Naive thymus-derived CD4-positive, alpha-beta T cell (primary cell): ENCODE measurements at places on chromosomes 4 and X.

DNA sequence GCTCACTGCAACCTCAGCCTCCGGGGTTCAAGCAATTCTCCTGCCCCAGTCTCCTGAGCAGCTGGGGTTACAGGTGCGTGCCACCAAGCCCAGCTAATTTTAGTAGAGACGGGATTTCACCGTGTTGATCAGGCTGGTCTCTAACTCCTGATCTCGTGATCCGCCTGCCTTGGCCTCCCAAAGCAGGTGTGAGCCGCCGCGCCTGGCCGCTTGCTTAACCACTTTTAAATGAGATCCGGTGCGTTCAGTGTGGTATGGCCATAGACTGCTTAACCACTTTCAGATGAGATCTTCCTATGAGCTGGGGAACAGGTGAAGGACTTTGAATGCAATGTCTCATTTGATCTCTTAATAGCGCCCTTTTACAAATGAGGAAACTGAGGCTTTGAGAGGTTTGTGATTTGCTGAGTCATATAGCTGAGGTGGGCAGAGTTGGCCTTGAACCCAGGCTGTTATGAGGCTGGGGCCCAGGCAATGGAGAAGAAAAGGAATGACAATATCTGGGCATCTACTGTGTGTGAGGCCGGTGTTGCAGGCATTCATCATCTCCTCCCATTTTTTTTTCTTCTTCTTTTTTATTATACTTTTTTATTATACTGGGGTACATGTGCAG, 41.9 kb upstream of the NSG1 start:
- DNase-seq, result no peak
- no peaks in the 10 kb centered on the region for H3K36me3 ChIP-seq
- H3K27ac ChIP-seq, result no peak overlapping the region
- no peak overlapping the region for H3K4me3 ChIP-seq
- no peaks in the 10 kb centered on the region for H3K27me3 ChIP-seq

GRCh38 chrX:2934715-2935710, 5.9 kb upstream of the ARSD start:
- H3K4me1 ChIP-seq, result no peaks in the 10 kb centered on the region
- H3K27me3 ChIP-seq, result no peaks in the 10 kb centered on the region
- H3K27ac ChIP-seq, result no peak overlapping the region
- no peak for DNase-seq
- no peaks in the 10 kb centered on the region for H3K36me3 ChIP-seq

DNA sequence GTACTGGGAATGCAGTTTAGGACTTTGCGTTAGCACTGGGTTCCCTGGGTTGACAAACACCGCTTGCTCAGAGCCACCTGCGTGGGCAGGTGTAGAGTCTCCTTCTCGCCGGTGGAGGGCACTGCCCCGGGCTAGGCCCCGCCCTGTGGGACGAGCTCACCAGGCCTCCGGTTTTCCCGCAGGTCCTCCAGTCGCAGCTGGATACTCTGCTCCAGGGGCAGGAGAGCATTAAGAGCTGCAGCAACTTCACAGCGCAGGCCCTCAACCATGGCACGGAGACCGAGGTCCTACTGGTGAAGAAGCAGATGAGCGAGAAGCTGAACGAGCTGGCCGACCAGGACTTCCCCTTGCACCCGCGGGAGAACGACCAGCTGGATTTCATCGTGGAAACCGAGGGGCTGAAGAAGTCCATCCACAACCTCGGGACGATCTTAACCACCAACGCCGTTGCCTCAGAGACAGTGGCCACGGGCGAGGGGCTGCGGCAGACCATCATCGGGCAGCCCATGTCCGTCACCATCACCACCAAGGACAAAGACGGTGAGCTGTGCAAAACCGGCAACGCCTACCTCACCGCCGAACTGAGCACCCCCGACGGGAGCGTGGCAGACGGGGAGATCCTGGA, 49.2 kb upstream of the MND1 start:
- no peaks in the 10 kb centered on the region for H3K36me3 ChIP-seq
- no peak for DNase-seq
- H3K4me3 ChIP-seq, result no peak overlapping the region
- no peaks in the 10 kb centered on the region for H3K4me1 ChIP-seq
- H3K27ac ChIP-seq, result no peak overlapping the region
- no peaks in the 10 kb centered on the region for H3K27me3 ChIP-seq

- no peak overlapping the region for H3K27ac ChIP-seq
- no peaks in the 10 kb centered on the region for H3K36me3 ChIP-seq
- no peaks in the 10 kb centered on the region for H3K27me3 ChIP-seq
- no peak overlapping the region for H3K4me3 ChIP-seq
Measured at GRCh38 chrX:53474707-53475106, 40.5 kb upstream of the HSD17B10 start.

DNA sequence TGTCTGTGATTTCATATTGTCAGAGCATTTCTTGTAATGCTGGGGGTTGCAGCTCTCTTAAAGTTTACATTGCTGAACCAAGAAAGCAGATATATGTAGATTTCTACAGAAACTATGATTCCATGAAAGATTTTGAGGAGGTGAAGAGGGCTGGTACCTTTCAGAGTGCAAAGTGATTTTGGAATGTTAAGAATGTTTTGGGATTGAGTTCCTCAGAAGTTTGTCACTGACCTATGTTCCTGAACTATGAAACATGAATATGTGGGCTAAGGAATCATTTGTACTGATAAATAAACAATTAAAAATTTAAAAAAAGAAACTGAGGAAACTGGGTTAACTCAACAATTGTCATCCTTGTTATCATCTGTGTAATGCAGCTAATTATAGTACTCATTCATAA, 12.3 kb upstream of the CHIC2 start:
- no peak overlapping the region for H3K27ac ChIP-seq
- no peak overlapping the region for H3K4me3 ChIP-seq
- no peaks in the 10 kb centered on the region for H3K36me3 ChIP-seq
- no peaks in the 10 kb centered on the region for H3K27me3 ChIP-seq
- H3K4me1 ChIP-seq, result no peaks in the 10 kb centered on the region

GRCh38 chr4:114494246-114494803, 104.3 kb upstream of the UGT8 start:
- H3K4me1 ChIP-seq, result no peaks in the 10 kb centered on the region
- H3K4me3 ChIP-seq, result no peak overlapping the region
- no peak for DNase-seq
- H3K36me3 ChIP-seq, result no peaks in the 10 kb centered on the region

- H3K27me3 ChIP-seq, result no peaks in the 10 kb centered on the region
- DNase-seq, result no peak
- no peaks in the 10 kb centered on the region for H3K36me3 ChIP-seq
- H3K4me1 ChIP-seq, result no peaks in the 10 kb centered on the region
- no peak overlapping the region for H3K27ac ChIP-seq
Measured at GRCh38 chrX:155966876-155967275, 30.6 kb upstream of the IL9R start.

GRCh38 chr4:174627473-174627872, 105.2 kb upstream of the HPGD start:
- no peak for DNase-seq
- no peaks in the 10 kb centered on the region for H3K27me3 ChIP-seq
- no peak overlapping the region for H3K4me3 ChIP-seq

DNA sequence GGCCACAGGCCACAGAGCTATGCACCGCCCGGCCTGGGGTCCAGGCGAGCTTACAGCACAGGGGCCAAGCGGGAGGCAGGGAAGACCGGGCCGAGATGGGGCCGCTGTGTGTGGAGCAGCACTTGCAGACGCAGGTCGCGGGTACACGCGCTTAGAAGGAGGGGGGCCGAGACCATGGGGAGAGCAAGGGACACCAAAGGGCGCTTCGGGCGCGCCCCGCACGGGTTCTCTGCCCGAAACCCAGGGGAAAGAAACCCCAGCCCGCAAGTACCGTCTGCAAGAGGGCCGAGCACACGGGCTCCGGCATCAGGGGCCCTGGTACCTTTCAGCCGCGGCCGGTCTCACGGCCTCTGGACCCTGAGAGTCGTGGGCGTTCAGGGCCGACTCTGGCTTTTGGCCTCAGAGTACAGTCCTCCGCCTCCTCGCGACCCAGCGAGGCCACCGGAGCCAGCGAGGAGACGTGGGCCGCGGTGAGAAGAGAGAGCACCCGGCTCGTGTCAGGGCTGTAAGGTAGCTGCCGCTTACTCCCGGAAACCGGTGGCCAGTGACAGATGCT, 342 bp downstream of the EOLA2 start:
- peak overlapping the region; percentile 90 for H3K27ac ChIP-seq
- DNase-seq, result no peak
- no peaks in the 10 kb centered on the region for H3K36me3 ChIP-seq
- peak overlapping the region; percentile 57 for H3K4me3 ChIP-seq

DNA sequence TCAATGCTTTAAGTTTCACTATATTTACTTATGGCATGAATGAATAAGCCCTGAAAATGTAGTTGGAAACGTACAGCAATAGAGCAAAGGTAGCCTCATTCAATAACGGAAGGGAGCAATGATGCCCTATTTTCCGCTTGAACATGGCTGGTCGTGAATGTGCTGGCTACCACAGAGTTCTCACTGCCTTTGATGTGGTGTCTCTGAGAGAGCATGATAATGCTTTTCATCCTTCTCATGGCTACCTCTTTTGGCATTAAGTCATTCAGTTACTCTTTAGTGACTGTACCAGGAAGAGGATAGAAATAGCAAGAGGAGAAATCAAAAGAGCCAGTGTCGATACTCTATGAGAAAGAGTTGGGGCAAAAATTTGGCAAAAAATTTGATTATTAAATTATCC, 308.0 kb downstream of the PPP3CA start:
- H3K27ac ChIP-seq, result no peak overlapping the region
- H3K27me3 ChIP-seq, result no peaks in the 10 kb centered on the region

DNA sequence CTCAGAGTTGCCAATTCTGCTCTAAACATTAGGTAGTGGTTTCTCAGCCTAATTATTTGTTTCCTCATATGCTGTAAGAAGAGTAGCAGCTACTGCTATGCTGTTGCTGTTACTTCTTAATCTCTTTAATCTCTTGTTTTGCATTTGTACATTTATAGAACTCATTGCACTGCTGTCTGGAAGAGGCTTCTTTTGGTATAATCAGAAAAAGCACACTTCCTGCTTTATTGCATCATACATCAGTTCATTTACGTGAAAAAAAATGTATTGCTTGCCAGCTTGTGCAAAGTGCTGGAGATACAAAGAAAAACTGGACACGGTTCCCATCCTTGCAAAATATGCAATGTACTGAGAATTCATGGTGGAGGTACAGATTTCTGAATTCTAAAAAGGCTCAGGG, 332.0 kb downstream of the GRXCR1 start:
- H3K27ac ChIP-seq, result no peak overlapping the region
- no peak for DNase-seq
- H3K4me3 ChIP-seq, result no peak overlapping the region
- no peaks in the 10 kb centered on the region for H3K27me3 ChIP-seq
- H3K4me1 ChIP-seq, result no peaks in the 10 kb centered on the region

- peak overlapping the region; percentile 46 for H3K27ac ChIP-seq
- peak overlapping the region; percentile 45 for H3K4me3 ChIP-seq
- DNase-seq, result peak; percentile 65
- no peaks in the 10 kb centered on the region for H3K36me3 ChIP-seq
- H3K27me3 ChIP-seq, result no peaks in the 10 kb centered on the region
- peaks cover 14% of the 10 kb centered on the region for H3K4me1 ChIP-seq
Measured at GRCh38 chr4:140049024-140049848, 104.7 kb downstream of the MAML3 start.

DNA sequence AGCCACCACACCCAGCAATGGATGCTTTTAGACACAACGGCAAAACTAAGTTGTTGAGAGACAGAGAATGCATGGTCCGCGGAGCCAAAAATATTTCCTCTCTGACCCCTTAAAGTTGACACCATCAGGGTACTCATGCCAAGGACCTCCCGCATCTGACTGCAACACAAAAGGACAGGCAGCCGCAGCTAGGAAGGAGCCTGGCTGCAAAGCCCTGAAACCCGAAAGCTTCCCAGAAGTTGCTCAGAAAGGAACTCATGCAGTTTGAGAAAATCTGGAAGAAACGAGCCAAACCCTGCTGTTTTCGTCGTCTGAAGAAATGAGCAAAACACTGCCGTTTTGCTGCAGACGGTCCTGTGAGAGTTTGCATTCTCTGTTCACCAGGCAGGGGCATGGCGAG, 16.5 kb downstream of the DHRSX start:
- DNase-seq, result no peak
- H3K27me3 ChIP-seq, result no peaks in the 10 kb centered on the region
- H3K4me3 ChIP-seq, result no peak overlapping the region
- no peak overlapping the region for H3K27ac ChIP-seq
- no peaks in the 10 kb centered on the region for H3K4me1 ChIP-seq

DNA sequence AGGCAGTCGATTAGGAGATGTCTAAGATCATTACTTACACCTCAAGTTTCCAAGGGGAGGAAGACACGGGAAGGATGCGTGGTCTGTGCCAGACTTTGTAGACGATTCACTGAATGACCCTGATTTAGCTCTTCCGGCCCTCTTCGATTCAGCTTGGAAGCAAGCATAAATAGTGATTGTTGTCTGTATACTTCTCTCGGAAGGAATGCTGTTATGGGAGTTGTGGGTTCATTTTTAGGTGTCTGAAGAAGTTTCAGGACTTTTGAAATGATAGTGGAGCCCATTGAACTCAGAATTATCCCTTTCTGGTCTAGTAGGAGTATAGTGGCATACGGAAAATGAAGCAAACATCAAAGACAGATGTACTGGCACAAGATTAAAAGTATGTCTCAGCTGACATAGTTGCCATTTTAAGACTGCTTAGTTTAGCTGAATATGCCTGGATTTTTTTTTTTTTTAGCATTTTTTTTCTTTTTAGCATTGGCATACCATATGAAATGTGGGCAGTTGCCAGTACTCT, 1.0 kb upstream of the ANKRD17 start:
- H3K27me3 ChIP-seq, result no peaks in the 10 kb centered on the region
- H3K36me3 ChIP-seq, result peaks cover 9% of the 10 kb centered on the region
- H3K4me3 ChIP-seq, result peak overlapping the region; percentile 81
- H3K4me1 ChIP-seq, result peaks cover 6% of the 10 kb centered on the region
- DNase-seq, result peak; percentile 45
- peak overlapping the region; percentile 98 for H3K27ac ChIP-seq

DNA sequence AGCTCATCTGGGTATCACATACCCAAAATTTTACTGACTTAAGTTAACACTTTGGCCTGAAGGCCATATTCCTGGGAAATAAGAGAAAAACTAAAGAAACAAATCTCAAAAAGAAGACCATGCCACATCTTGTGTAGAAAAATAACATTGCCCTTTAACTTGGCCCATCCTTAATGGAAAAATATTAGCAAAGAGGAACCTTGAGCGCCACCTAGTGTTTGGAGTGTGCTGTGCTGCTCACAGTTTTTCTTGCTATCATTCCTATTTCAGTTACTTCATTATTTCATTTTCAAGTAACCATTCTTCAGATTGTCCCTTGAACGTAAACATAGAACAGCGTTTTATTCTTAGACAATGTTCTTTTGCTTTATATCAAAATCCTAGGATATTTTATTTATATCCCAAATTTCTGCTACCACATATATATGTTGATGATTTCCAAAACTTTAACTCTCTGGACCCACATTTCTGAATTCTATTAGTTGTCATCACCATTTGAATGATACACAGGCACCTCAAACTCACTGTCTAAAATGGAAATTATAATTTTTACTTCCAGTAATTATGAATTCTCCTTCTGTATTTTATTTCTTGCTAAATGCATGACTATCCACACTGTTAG, 999.0 kb upstream of the ADGRL3 start:
- H3K4me1 ChIP-seq, result no peaks in the 10 kb centered on the region
- DNase-seq, result no peak
- H3K27me3 ChIP-seq, result no peaks in the 10 kb centered on the region
- no peaks in the 10 kb centered on the region for H3K36me3 ChIP-seq
- H3K4me3 ChIP-seq, result no peak overlapping the region
